ENCODE measurements at places on chromosomes 7 and 10.

DNA sequence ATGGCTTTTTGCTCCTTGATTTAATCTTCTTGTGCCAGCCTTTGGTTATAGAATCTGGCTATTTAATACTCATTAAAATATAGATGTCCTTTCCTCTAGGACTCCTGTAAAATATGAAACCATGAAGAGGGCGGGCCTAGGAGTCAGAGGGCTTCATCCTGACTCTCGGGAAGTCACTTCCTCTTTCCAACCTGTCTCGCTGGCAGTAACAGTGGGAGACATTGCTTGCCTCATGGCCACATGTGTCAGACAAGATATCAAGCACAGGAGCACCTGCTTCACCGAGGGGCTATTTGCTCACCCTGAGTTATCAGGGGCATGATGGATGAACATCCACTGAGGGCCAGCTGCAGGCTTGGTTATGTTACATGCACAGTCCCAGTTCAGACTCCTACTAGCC is 31.0 kb downstream of the SLIT1 start:
- DNase-seq, result no peak

DNA sequence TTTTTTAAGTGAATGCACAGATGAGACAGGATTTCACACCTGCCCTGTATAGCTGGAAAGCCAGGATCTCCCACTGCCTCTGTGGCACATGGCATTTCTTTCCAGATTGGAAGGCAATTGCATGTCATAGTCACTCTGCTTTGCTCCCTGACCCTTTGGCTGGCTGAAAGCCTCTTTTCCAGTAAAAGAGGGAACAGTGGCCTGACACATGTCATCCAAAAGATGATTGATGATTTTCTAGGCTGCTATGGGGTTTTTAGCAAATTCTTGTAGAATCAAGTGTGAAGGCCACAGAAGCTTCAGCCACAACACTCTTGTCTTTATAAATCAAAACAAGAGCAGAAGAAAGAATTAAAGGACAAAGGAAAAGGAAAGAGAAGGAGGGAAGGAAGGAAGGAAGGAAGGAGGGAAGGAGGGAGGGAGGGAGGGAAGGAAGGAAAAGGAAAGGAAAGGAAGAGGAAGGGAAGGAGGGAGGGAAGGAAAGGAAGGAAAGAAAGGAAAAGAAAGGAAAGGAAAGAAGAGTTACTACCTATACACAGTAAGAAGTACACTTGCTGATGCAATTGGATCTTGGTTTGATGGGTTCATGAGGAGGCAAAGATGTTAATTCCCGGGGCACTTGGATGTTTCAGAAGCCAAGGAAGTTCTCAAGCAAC is 158.9 kb upstream of the FRMD4A start:
- DNase-seq, result no peak

DNA sequence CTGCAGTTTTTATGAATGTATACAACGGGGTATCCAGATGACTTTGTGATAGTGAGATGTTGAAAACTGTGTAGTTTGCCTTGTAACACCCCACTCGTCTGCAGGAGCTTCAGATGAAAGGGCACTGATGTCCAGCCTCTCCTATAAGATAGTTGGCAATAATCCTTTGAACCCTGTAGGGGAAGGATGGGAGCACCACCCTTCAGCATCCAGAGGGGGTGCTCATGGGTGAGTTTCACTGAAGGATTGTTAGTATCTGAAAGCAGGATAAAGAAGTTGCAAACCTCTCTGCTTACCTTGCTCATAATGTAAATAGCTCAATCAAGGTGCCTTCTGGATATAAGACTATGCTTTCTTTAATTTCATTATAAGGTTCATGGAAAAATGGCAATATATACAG is 201.5 kb downstream of the TMEM178B start:
- no peak for DNase-seq

GRCh38 chr7:786472-787255 is 45.6 kb upstream of the SUN1 start:
- peak; percentile 89 for DNase-seq

DNA sequence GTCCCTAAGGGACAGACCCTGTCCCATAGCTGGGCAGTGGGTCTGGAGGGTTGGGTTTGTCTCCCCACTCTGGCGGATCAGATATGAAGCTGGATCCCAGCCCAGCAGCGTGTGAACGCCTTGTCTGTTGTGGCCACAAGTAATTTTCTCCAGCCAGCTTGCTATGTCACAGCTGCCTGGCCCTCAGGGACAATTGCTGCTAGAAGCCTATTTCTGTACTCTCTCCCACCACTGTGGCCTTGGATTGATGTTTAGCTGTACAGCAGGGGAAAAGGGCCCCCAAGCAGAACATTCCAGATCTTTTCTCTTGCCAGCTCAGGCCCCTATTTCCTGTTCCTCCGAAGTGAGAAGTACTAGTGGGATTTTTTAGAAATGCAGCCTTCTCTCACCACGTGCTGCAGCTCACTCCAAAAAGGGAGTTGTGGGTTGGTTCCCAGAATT is 53.5 kb upstream of the WAC start:
- no peak for DNase-seq

- no peak for DNase-seq
Measured at GRCh38 chr7:4794591-4795350, 19.3 kb downstream of the AP5Z1 start.

DNA sequence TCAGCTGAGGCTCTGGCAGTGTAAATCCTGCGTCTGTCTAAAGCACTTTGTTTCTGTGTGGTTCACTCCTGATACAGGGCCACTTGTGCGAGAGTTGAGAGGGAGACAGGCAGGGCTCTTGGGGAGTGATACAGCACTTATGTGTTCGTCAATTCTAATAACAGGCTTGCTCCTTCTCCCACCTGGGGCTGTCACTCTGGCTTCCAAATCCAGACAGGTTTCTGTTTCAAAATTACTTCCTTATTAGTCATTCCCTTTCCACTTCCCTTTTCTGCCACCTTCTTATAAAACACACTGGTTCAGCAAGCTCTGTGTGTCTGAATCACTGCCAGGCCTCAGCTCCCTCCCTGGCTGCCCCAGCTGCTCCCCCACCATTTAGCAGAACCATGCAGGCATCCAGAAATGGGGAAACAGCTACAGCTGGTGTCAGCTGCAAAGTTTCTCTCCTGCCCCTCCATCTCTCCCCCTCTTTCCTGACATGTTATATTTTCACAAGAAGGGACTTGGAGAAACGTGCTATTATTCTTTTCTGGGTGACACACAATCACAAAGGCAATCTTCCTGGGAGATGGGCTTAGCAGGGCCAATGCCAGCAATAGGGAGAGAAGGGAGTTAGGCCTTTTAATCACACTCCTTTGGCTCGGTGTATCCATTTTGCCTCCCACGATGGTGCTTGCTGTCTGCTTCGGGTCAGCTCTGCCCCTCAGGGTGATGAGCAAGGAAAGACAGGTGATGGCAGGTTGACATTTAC is 58.4 kb upstream of the ZNRF2 start:
- no peak for DNase-seq

DNA sequence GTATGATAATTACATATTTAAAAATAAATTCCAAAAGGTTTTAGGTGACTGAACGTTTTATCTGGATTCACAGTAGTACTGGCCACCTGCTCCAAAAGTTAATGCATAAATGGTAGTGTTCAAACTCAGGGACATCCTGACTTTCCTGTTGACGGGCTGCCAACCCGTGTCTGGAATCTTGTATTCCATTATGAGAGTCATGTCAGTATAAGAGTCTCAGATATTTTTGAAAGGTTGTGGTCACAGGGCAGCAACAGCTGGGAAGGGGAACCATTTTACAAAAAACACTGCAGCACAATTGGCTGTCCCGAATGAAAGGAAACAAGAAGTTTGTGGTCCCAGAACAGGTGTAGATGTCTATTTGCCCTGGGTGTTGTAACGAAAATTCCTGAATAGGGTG is 2.8 kb downstream of the TDRD1 start:
- DNase-seq, result no peak
